ENCODE measurements at places on chromosomes 1 and 21. TPM values are rescaled to one million over a fixed set of nuclear protein-coding genes. Genes with fewer than 3 reads are reported as not detected.

Gene CFAP107
- total RNA-seq, result not detected

Gene LINGO4
- total RNA-seq, result not detected

Gene CD5L
- total RNA-seq, result not detected

Gene HCRTR1
- 0.39 TPM for total RNA-seq

Gene RIIAD1
- not detected for total RNA-seq

Gene CLSTN1
- 43.6 TPM for total RNA-seq

Gene OR2T33
- not detected for total RNA-seq

All from mesenteric fat pad (tissue), 1 donor.